Transverse colon (tissue), 4 donors: ENCODE measurements at places on chromosomes 12 and 14.

DNA sequence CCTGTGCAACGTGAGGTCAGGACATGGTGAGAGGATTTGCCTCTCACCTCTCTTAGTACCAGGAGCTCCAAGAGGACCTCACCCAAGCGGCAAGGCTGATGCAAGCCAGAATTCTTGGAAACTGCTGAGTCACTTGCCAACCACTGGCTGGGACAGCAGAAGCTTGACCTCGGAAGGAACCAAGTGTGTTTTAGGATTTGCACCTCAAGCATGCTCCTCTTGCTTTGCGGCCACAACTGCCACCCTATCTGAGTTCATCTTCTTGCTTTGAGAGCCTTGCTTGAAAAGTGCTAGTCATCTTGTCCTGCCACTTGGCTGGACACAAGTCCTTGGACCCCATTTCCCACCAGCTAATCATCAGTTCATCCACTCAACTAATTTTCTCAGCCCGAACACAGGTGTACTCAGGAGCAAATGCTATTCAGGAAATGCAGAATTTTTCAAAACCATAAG, 195.8 kb downstream of the SLC25A21 start:
- DNase-seq = no peak
- no peak overlapping the region for H3K4me3 ChIP-seq
- no peaks in the 10 kb centered on the region for H3K27me3 ChIP-seq
- H3K27ac ChIP-seq = no peak overlapping the region
- no peaks in the 10 kb centered on the region for H3K4me1 ChIP-seq
- H3K36me3 ChIP-seq = no peaks in the 10 kb centered on the region

GRCh38 chr12:13596714-13597113, 384.7 kb downstream of the GRIN2B start:
- no peaks in the 10 kb centered on the region for H3K4me1 ChIP-seq
- H3K27ac ChIP-seq = no peak overlapping the region
- no peak for DNase-seq
- no peaks in the 10 kb centered on the region for H3K27me3 ChIP-seq
- no peaks in the 10 kb centered on the region for H3K36me3 ChIP-seq

DNA sequence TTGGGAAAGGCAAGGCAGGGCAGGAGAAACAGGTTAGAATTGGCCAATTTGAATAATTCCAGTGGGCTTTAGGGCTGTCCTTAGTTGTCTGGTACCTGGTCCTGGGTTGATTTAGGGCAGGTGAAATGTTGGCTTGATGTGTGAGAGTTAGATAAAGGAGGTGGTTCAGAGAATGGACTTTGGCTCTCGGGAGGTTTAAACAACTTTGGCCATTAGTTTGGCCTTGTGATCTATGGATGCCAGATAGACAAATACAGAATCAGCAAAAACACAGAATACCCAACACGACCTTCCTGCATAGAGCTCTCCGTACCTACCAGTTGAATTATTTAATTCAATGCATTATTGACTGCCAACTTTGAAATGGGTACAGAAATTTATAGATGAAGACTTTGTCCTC, 35.1 kb downstream of the SCN8A start:
- H3K27ac ChIP-seq = no peak overlapping the region
- H3K4me1 ChIP-seq = no peaks in the 10 kb centered on the region
- H3K4me3 ChIP-seq = no peak overlapping the region
- no peaks in the 10 kb centered on the region for H3K27me3 ChIP-seq
- H3K36me3 ChIP-seq = no peaks in the 10 kb centered on the region

DNA sequence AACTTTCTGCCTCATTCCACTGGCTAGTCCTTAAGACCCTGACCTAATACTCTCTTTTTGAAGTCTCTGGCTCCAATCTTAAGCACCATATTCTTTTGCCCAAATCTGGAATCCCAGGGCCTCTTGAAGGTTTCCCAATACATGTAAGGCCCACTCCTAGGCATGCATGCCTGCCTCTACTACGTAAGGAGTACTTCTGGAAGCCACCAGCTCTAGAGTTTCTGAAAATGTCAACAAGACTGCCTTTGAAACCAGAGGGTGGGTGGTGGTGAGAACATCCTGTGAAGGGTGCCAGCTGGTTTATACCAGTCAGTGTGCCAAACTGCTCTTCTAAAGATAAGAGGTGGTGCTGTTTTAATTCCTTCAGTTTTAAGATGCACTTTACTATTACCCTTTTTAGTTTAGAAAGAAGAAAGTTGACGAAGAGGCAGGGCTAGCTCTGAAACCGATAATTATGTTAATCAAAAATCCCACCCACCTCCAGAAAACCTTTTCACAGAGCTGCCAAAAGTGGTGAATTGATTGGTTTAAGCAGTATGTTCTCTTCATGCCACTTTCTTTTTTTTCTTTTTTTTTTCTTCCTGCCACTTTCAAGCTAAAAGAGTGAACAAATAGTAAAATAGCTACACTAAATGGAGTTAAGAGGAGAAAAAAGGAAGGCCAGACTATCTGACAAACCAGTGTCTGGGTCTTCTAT, 8.7 kb upstream of the WDR89 start:
- no peak overlapping the region for H3K27ac ChIP-seq
- H3K4me1 ChIP-seq = no peaks in the 10 kb centered on the region
- H3K27me3 ChIP-seq = no peaks in the 10 kb centered on the region
- no peak overlapping the region for H3K4me3 ChIP-seq

- no peaks in the 10 kb centered on the region for H3K4me1 ChIP-seq
Measured at GRCh38 chr14:30264161-30264560, 294.8 kb upstream of the G2E3 start.

DNA sequence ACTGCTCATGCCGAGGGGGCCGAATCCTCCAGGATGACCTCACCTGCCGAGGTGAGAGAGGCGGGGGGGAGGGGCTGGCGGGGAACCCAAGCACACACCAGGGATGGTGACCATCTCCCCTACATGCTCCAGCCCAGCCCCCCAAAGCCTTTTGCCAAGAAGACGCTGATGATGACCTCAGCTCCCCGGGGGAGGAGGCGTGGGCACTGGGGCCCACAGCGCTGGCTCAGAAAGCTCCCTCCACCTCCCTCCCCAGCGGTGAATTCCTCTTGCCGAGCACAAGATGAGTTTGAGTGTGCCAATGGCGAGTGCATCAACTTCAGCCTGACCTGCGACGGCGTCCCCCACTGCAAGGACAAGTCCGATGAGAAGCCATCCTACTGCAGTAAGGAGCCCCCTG, 23.7 kb upstream of the NXPH4 start:
- no peak for DNase-seq
- H3K27ac ChIP-seq = no peak overlapping the region
- no peak overlapping the region for H3K4me3 ChIP-seq
- no peaks in the 10 kb centered on the region for H3K27me3 ChIP-seq

GRCh38 chr12:27464220-27464554, 17.7 kb downstream of the SMCO2 start:
- H3K4me3 ChIP-seq = no peak overlapping the region
- no peaks in the 10 kb centered on the region for H3K4me1 ChIP-seq
- no peak for DNase-seq
- no peaks in the 10 kb centered on the region for H3K27me3 ChIP-seq
- H3K27ac ChIP-seq = no peak overlapping the region
- H3K36me3 ChIP-seq = no peaks in the 10 kb centered on the region

GRCh38 chr14:71324767-71325272, 417.6 kb downstream of the PCNX1 start:
- H3K27ac ChIP-seq = peak overlapping the region; percentile 15
- DNase-seq = peak; percentile 37
- peaks cover 24% of the 10 kb centered on the region for H3K4me1 ChIP-seq
- no peak overlapping the region for H3K4me3 ChIP-seq

DNA sequence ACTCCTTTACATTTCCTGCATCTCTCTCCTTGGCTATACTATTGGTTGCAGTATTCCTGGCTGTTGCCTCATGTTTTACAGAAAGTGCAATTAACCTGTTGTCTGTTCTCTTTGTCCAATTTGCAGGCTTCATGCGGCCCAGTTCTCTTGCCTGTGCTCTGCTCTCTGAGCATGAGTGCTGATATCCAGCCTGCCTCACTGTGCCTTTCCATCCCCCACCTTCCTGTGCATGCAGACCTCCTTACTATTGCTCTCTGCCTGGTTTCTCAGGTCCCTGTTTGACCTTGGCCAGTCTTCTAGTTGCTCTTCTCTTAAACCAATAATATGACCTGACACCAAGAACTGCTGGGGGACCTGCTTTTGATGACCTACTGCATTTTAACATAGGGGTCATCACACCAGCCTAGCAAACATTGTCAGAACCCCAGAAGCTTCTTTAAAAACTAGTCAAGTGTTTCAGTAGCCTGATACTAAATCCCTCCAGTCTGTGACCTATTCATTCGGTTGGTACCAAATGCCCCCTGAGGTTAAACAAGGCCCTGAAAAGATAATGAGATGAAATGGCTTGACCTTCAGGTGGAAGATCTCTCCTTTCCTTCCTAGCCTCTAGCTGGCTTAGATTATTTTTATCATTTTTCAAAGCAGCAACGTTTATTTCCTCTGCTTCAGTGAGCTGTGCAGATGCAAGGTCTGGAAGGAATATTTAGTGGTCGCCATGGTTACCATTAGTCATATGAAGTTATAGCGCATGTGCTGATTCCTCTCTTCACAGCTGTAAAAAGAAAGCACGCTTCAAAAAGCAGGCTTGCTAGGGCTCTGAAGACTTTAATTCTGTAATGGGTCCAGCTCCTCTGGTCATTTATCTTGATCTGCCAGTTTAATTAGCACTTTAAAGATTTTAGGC, 216.5 kb downstream of the PHLDA1 start:
- no peaks in the 10 kb centered on the region for H3K36me3 ChIP-seq
- H3K4me1 ChIP-seq = no peaks in the 10 kb centered on the region
- H3K27ac ChIP-seq = peak overlapping the region; percentile 72
- H3K4me3 ChIP-seq = no peak overlapping the region

DNA sequence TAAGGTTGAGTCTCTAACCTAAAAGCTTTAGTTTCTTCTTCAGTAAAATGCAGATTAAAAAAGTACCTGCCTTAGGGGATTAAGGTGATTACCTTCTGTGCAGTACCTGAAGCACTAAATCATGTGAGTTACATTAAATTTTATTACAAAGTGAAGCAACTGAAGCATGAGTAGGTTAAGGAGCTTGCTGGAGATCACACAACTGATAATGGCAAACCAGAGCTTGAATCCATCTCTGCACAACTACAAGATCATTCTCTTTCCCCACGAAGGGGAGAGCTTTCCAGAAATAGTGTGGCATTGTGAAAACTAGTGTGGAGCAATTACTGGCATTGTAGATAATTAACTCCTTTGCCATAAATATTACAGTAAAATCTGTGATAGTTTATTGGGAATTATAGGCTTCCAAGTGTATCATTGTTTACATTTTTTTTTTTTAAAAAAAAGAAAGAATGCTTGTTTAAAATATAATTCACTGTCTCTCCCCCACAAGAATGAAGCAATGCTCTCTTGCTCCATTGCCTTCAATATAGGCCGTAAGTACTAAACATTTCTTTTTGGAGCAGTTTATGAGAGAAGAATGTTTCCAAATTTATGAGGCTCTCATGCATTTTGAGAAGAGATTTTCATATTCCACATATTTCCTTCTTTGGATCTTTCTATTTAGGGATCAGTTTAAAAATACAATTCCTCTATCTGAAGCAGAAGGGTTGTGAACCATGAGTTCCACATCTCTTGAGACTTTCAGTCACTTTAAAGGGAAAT, 20.5 kb downstream of the SLC38A2 start:
- H3K4me3 ChIP-seq = no peak overlapping the region
- DNase-seq = no peak
- H3K4me1 ChIP-seq = no peaks in the 10 kb centered on the region
- H3K27ac ChIP-seq = no peak overlapping the region
- H3K36me3 ChIP-seq = no peaks in the 10 kb centered on the region
- no peaks in the 10 kb centered on the region for H3K27me3 ChIP-seq

DNA sequence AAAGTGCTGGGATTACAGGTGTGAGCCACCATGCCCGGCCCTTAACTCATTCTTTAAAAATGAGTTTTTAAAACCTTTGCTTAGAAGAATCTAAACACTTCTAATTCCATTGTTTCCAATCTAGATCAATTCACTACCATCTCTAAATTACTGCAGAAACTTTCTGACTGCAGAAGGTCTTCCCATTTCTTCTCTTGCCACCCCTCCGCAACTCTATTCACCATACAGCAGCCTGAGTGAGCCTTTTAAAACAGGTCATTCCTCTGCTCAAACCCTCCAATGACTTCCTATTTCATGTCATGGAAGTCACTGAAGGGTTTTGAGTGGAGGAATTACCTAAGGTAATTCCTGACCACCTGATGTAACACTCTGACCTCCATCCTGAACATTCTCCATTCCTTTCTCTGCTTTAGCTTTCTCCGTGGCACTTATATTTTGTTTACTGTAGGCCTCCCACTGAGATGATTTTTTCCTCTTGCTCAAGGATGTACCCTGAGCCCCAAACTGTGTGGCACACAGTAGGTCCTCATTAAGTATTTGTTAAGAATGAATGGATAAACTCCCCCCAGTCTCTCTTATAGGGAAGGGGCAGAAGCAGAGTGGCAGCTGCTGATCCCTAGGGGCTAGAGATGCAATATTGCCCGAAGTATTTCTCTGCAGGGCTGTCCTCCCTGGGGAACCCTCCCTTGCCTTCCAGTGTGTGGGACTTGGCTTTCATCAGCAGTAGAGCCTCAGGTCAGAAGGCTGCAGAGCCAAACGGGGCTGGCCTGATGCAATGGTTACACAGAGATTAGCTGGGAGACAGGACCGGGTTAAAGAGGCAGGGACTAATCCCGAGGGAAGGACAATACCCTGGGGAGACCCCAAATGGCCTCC, 1.2 kb downstream of the DDIT3 start:
- peak overlapping the region; percentile 88 for H3K4me3 ChIP-seq
- H3K36me3 ChIP-seq = no peaks in the 10 kb centered on the region
- peaks cover 49% of the 10 kb centered on the region for H3K4me1 ChIP-seq
- peak; percentile 23 for DNase-seq

GRCh38 chr14:69624136-69624535, 12.7 kb downstream of the SUSD6 start:
- H3K4me3 ChIP-seq = no peak overlapping the region
- H3K27me3 ChIP-seq = no peaks in the 10 kb centered on the region
- no peak overlapping the region for H3K27ac ChIP-seq

GRCh38 chr12:131905081-131905629, 10.7 kb downstream of the ULK1 start:
- H3K27me3 ChIP-seq = no peaks in the 10 kb centered on the region
- no peak overlapping the region for H3K4me3 ChIP-seq
- no peaks in the 10 kb centered on the region for H3K36me3 ChIP-seq
- H3K27ac ChIP-seq = no peak overlapping the region

GRCh38 chr14:31320922-31321766, 99.2 kb downstream of the HEATR5A start:
- no peaks in the 10 kb centered on the region for H3K27me3 ChIP-seq
- no peak overlapping the region for H3K27ac ChIP-seq
- DNase-seq = no peak
- H3K4me3 ChIP-seq = no peak overlapping the region
- H3K4me1 ChIP-seq = no peaks in the 10 kb centered on the region
- H3K36me3 ChIP-seq = no peaks in the 10 kb centered on the region

GRCh38 chr12:104058802-104059201, 5.5 kb upstream of the HCFC2 start:
- no peak overlapping the region for H3K27ac ChIP-seq
- H3K36me3 ChIP-seq = no peaks in the 10 kb centered on the region
- H3K4me1 ChIP-seq = peaks cover 15% of the 10 kb centered on the region
- DNase-seq = no peak
- no peaks in the 10 kb centered on the region for H3K27me3 ChIP-seq
